Cortex of kidney (tissue), 1 donor: ENCODE measurements at places on chromosomes 1 and 21.

DNA sequence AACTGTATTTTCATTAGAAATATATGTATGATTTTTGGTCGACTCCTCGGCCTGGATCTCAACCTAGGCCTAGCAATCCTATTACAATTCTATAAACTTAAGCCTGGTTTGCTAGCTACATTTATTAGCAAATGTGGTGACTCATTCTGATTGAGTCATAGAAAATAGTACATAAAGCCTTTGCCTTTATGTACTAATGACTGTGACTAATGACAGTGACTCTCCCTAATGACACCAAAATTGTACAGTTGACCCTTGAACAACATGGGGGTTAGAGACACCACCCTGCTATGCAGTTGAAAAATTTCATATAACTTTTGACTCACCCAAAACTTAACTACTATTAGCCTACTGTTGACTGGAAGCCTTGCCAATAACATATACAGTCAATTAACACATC, 78.9 kb downstream of the CLEC20A start:
- DNase-seq, result no peak

DNA sequence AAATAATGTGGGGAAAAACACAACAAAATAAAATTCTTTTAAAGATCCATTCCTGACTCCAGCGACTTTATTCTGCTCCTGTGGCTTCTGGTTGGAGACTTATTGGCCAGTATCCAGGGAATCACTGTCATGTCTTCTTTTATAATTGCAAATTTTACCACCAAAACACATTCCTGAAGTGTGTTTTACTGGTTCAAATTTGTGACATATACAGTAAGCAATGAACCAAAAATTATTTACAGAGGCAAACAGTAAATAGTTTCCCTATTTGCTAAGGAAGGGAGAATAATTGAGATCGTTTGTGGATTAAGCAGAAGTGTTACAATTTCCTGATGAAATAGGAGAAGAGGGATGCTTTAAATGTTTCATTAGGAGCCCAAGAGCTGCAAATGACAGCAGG, 118.7 kb downstream of the ZNF281 start:
- no peak for DNase-seq

- DNase-seq, result no peak
These were observed 430.1 kb downstream of the KCNT2 start for GRCh38 chr1:196178083-196178635.

DNA sequence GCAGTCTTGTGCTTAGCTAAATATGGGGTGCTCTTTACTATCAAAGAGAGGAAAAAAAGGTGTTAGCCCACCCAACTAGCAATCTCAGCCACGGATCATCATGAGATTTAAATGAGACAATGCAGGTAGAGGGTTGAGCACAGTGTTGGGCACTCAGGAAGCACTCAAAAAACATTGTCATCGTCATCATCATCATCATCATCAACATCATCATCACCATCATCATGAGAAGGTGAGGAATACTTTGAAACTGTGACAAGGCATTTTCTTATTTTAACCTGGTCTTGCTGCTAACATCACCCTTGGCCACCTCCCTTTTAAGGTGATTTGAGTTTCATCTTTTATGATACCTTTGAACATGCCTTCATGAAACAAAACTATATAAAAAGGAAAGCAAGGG, 3.3 kb upstream of the MAPKAPK2 start:
- no peak for DNase-seq

GRCh38 chr1:186740324-186740723, 60.1 kb upstream of the PTGS2 start:
- no peak for DNase-seq

- no peak for DNase-seq
These were observed 10.0 kb downstream of the GALNT2 start for GRCh38 chr1:230077011-230077410.

- no peak for DNase-seq
These were observed 334.3 kb downstream of the TGFB2 start for GRCh38 chr1:218679391-218679790.
